ENCODE measurements at places on chromosomes 16 and 17.

DNA sequence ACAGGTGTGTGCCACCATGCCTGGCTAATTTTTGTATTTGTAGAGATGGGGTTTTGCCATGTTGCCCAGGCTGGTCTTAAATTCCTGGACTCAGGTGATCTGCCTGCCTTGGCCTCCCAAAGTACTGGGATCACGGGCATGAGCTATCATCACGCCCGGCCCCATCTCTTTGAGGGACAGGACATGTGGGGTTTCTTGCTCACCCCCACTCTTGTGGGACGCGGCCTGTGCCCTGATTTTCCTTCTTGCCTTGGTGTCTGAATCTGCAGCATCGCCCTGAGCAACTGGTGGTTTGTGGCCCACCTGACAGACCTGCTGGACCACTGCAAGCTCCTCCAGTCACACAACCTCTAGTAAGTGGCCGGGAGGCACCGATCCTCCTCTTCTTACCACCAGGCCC lies 25.6 kb downstream of the NUP85 start:
- no peak for DNase-seq

- no peak for DNase-seq
Measured at GRCh38 chr17:61058066-61058465, 341.6 kb upstream of the TBX2 start.

DNA sequence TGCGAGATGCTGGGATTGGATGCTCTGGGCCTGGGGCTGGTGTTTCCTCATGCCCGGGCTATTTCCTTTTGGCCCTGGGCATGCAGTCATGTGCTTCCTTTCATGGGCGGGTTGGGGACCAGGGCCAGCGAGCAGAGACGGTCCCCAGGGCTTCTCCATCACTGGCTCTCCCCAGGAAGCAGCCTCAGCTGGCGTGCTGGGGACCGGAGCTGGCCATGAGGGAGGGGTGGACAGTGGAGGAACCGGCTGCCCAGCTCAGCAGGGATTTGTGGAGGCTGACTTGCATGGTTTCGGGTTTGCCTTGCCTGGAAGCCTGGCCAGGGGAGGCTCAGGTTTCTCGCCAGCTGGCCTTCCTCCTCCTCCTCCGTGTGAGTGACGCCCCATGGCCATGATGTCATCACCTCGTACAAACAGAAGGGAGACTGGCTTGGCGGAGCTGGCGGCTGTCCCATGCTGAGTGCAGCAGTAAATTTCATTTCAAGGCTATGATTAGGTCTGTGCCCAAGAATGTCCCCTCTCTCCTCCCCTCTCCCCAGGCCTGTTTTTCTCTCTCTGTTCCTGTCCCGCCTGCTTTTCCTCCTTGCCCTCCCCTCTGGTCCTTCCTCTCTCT lies 8.9 kb upstream of the TIMP2 start:
- DNase-seq, result no peak

GRCh38 chr17:3318336-3318735 lies 20.2 kb upstream of the OR3A1 start:
- no peak for DNase-seq

DNA sequence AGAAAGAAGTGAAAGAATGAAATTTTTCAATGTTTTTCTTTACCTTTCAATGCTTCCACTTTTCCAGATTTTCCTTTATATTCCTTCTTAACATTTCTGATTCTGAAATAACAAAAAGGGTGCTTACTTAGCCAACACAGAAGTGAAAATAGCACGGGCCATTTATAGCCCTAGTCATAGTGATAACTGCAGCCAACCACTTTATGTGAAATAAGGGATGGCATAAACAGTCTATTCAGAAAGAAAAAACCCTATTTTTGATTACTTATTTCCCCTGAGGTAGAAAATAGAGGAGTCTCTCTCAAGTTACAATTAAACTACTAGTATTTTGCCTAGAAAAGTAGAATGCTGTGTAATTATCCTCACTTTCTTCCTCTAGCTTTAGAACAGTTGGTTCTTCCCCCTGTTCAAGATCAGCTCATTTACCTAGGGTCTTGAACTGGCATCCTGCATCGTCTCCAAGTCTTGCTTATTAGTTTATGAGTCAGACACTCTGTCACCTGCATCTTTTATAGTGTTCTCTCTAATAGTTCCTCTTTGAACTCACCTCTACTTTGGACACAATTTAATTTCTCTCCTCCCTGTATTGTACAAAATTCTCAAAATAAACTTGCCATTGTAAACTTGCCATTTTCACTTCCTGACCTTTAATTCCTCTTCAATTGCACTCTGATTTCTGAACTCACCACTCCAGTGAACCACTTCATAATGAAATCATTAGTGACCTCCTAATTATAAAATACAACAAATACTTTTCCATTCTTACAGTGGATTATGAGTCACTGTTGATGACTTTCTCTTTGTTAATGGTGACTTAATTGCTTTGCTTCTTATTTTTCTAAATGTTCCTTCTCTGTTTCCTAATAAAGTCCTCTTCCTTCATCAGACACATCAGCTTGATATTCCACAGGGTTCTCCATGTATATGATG lies 23.6 kb downstream of the ABCA6 start:
- DNase-seq, result no peak

- no peak for DNase-seq
Measured at GRCh38 chr17:66165537-66166123, 26.3 kb downstream of the CEP112 start.

DNA sequence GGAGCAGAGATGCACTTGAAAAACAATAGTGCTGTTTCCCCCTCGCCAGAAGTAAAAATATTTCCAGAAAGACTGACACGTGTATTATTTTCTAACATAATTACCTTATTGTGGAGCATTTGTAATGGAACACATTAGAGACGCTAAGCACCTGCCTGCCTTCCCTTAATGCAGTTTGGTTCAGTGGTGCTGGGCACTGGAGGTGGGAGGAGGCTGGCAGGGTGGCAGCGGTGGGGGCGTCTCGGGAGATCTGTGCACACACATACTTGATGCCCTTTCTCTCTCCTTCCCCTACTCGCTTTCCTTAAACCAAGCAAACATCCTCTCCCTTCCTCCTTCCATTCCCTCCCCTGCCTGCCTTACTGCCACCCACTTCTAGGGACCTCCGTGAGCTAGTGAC lies 156.6 kb upstream of the SDK2 start:
- DNase-seq, result no peak

- no peak for DNase-seq
Measured at GRCh38 chr17:73068322-73069153, 23.9 kb downstream of the SLC39A11 start.

GRCh38 chr17:864315-864714 lies 82.2 kb downstream of the MRM3 start:
- DNase-seq, result no peak

DNA sequence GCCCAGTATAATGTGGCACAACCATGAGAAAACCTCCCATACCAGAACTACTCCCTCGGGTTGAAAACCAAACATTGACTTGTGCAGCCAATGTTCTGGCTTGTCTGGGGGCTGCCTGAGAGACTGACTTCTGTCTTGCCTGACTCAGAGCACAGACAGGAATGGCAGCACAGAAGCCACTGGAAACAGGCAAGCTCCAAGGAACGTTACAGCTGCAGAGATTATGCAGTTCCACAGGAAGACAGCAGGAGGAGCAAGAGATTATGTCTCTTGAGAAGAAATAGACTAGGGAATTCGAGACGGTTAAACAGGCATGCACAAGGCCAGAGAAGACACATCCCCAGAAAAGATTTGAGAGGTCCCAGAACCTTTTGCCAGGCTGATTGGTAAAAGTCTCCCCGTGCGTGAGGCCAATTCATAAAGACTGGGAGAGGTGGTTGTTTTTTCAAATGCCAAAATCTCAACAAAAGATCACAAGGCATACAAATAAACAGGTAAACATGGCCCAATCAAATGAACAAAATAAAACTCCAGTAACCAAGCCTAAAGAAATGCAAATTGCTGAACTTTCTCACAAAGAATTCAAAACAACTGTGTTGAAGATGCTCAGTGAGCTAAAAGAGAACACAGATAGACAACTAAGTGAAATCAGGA lies 90.6 kb upstream of the CDH5 start:
- DNase-seq, result peak; percentile 36

DNA sequence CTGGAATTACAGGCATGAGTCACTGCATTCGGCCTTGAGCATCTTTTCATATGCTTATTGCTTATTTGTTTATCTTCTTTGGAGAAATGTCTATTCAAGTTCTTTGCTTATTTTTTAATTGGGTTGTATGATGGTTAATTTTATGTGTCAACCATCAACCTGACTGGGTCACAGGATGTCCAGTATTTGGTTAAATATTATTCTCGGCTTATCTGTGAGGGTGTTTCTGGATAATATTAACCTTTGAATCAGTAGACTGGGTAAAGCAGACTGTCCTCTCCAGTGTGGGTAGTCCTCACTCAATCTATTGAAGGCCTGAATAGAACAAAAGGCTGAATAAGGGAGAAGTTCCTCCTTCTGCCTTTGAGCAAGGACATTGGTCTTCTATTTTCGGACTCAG lies 142.0 kb downstream of the SSH2 start:
- DNase-seq, result no peak

GRCh38 chr17:40431231-40431602 lies 12.0 kb upstream of the IGFBP4 start:
- DNase-seq, result no peak

GRCh38 chr16:72072514-72073342 lies 9.7 kb downstream of the HPR start:
- DNase-seq, result no peak

GRCh38 chr16:73730481-73731090 lies 566.0 kb upstream of the PSMD7 start:
- DNase-seq, result no peak

- DNase-seq, result no peak
Measured at GRCh38 chr17:14089179-14089578, 19.9 kb downstream of the COX10 start.

- DNase-seq, result no peak
Measured at GRCh38 chr17:45768000-45768399, 16.1 kb upstream of the CRHR1 start.

DNA sequence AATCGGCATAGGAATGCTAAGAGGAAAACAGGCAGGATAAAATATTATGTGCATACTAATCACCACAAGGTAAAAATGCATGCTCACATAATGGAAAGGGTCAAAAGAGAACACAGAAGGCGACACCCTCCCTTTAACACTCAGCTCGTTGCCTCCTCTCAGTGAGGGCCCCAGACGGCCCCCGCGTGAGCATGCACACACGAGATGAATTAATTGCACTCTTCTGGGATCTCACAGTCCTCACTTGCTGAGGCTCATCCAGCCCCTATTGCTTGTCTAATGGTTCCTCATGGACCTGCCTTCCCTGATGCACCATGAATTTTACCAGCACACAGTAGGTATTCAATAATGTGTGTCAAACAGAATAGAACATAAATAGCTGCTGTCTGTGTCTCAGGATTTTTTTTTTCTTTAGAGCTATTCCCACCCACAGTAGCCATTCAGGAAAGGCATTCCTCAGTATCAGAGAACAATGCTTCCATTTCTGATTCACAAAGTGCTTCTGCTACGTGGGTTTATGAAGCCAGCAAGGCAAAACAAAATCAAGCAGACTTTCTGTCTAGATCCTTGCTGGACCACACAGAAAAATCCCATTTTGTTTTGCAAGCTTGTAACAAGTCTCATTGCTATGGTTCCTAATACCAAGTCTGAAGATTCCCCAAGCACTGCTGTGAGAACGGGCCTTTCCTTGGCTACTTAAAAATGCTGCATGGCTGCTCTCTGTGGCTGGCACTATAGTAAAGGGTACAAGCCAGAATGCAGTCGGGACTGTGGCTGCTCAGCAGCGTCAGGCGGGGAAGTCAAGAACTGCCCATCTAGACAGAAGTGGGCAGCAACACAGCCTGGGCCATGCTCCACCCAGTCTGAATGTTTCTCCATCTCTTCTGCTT lies 43.6 kb downstream of the TOM1L2 start:
- DNase-seq, result no peak

- no peak for DNase-seq
Measured at GRCh38 chr17:36657390-36657762, 56.0 kb downstream of the MRM1 start.

- peak; percentile 49 for DNase-seq
Measured at GRCh38 chr16:89841275-89841674, 13.0 kb downstream of the SPIRE2 start.

DNA sequence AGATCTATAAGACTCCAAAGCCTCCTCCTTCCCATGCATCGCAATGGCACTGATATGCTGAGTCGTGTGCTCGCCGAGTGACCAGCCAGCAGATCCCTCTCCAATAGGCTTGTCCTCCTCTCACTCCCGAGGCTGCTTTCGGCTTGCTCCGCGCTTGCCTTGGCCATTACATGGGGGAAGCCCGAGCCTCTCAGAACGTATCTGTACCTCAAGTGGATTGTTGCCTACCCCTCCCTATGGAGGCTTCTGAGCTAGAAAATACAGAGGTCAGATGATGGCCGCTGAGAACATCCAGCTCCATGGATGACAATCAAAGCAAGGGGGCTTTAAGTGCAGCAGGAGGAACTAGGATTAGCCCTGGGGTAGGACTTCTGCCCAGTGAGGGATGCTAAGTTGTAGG lies 7.7 kb upstream of the NLRP1 start:
- DNase-seq, result no peak

DNA sequence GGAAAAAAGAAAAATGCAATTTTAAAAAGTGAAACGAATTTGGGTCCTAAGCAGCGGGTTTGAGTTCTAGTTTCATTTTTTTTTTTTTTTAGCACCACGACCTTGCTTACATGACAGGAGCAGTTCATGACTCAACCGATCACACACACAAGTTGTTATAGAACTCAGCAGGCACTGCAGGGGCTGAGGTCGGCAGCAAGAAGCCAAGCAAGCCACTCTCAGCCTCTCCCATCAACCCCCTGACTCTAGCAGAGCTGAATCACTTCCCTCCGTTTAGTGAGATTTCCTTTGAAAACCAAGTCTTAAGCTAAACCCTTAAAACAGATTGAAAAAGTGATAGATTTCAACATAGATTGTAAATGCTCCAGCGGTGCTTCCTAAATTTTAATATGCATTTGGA lies 520.8 kb downstream of the HAPSTR1 start:
- no peak for DNase-seq

DNA sequence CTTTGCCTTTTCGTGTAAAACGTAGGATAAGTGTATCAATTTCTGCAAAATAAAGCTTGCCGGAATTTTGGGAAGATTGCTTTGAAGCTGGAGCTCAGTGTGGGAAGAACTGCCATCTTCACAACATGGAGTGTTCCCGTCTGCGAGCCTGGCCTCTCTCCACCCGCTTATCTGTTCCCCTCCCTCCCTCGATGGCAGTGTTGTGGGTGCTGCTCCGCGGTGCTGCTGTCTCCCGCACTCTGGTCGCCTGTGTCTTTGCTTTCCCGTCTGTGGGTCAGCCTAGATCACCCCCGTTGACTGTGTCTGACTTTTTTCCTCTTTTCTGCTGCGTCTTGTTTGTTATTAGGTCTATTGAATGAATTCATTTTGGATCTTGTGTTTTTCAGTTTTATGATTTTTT lies 17.0 kb downstream of the ACSF3 start:
- DNase-seq, result no peak

GRCh38 chr17:36118477-36119353 lies 15.1 kb downstream of the CCL4 start:
- no peak for DNase-seq

GRCh38 chr17:72373910-72374741 lies 253.3 kb downstream of the SOX9 start:
- no peak for DNase-seq

GRCh38 chr17:63998721-63999679 lies 849 bp downstream of the PRR29 start:
- DNase-seq, result peak; percentile 52

Measured in activated naive CD4-positive, alpha-beta T cell treated with anti-CD3 and anti-CD28 coated beads, Interleukin-2, amount 10 ng/mL, durations not matched to agents 7 days and 5 days (primary cell).